NCI-H748 treated with DMSO at 0.1 percent for 48 hours (cell line): ENCODE measurements at places on chromosomes 5 and 9.

DNA sequence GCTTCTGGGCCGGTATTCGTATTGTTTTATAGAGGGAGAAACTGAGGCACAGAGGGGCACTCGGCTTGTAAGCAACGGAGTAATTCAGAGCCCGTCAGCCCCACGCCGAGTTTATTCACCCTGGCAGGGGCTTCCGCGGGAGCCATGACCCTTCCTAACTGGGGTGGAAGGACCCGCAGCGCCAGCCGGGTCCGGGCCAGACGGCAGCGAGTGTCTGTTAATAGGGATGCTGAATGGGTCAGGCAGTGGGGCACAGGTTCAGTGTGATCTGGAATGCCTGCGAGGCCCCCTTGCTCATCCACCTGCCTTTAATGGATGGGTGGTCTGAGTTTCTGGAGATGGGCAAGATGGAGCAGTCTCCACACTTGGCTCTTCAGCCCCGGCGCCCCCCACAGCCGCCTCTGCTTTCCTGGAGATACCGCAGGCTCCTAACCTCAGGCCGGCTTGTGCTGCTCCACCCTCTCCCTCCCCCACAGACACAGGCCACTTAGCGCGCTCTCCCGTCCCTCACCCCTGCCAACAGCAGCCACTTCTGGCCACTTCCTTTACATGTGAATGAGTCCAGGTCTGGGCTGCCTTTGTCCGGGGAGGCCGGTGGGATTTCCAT lies 147.1 kb downstream of the ERCC6L2 start:
- no peak for DNase-seq

DNA sequence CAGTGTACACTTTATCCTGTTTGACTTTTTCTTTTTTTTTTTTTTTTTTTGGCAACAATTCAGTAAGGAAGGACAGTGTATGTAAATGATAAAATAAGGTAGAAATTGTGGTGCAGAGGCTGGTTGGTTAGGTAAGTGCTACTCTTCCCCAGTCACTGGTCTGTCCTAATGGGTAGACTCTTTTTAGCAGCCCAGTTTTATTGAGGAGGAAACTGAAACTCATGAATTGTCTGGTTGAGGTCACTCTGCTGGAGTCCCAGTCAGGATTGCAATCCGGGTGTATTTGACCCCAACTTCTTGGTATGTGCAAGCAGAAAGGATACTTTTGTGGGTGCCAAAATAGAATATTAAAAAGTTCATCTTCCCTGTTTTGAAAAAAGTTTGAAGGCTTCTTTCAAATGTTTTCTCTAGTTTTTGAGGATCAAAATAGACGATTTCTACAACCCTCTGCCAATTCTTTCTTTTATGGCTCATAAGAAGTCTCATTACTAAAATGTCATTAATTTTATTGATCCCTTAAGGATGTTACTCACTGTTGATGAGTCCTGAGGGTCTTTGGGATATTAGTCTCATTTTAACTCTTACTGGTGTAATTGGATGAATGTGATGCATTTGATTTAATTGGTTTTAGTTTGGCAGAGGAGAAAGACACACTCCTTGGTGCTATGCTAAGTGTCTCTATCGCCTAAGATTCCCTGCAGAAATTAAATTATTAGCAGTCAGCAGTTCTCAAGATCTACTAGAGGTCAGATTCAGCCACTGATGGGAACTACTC lies 171.9 kb downstream of the KDM4C start:
- DNase-seq, result no peak

DNA sequence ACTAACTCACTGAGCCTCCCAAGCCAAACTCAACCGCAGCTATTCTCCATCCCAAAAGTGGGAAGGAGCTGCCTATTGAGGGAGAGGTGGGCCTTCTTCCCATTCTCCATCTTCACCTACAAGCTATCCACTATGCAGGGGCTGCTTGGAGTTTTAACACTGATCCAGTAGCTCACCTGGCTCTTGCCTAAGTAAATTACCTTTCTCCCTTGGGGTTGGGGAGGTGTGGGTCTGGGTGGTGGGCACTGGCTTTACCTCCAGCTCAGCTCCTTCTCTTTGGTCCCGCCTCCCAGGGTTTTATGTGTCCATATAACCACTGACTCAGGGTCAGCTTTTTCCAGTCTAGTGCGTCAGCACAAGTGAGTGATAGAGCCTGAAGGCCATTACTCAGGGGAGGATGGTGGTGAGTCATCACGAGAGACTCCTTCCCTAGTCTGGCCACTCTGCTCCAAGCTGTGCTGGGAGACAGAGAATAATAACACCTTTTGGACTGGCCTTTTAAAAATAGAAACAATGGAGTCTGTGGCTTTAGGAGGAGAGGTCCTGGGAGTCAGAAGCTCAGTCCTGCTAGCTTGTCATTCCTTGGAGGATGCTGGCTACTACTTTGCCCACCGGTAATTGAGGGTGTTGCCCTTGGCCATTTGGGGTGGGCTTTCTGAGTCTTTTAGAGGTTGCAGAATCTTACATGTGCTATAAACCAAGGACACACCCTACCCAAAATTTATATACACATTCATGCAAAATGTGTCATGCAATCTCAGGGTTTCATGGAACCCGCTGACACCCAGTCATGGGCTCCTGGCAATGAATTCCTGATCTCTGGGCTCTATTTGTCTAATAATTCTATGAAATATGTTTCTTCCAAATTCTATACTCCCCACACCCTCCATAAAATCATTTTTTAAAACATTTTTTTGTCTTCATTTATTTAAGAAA lies 35.6 kb upstream of the ATP6V1G1 start:
- DNase-seq, result no peak

GRCh38 chr5:50962934-50963872 lies 296.8 kb downstream of the PARP8 start:
- DNase-seq, result peak; percentile 91

GRCh38 chr5:111133436-111133751 lies 41.2 kb downstream of the WDR36 start:
- no peak for DNase-seq

DNA sequence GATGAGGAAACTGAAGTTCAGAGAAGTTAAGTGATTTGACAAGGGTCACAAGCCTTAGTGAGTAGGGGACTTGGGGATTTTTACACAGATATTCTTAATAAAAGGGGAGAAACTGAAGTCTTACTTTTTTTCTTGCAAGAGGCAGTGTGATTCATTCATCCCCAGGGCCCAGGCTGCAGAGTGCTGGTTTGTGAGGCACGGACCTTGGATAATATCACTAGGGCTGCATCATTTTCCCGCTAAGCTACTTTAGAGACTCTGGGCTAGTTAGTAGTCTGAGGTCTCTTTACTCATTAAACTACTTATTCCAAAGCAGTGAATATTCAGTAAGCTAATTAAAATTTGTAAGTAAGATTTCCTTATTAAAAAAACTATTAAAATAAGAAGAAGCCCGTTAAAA lies 195.0 kb downstream of the PBX3 start:
- DNase-seq, result no peak

- no peak for DNase-seq
These were observed 447 bp downstream of the CRAT start for GRCh38 chr9:129109952-129110739.

DNA sequence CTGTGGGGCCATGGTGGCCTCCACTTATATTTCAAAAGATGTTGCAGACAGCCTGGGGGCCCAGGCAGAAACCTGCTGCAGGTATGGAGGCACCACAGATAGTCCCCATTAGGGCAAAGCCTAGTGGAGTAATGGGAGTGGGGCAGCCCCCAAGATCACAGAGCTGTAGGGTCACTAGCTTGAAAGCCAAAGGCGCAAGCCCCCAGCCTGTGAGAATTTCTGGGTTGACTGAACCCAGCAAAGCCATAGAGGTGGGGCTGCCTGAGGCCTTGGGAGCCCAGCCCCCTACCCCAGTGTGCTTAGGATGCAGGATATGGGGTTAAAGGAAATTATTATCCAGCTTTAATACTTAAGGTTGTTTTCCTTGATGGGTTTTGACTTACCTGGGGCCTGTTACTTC lies 165.3 kb upstream of the FBN2 start:
- no peak for DNase-seq

DNA sequence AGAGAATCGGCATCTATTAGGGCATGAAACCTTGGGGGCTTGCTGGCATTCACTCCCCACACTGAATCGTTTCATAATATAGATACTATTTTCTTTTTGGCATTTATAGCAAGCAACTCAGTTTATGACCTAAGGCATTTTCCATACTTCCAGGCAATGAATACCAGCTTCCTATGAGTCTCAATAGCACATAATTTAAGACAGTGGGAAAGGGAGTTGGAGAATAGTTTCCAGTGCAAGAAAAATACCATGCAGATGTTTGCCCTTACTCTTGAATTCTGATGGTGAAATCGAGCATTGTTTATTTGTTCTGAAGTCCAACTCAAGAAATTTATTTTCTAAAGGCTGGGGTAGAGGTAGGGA lies 175.8 kb upstream of the KLF9 start:
- no peak for DNase-seq

DNA sequence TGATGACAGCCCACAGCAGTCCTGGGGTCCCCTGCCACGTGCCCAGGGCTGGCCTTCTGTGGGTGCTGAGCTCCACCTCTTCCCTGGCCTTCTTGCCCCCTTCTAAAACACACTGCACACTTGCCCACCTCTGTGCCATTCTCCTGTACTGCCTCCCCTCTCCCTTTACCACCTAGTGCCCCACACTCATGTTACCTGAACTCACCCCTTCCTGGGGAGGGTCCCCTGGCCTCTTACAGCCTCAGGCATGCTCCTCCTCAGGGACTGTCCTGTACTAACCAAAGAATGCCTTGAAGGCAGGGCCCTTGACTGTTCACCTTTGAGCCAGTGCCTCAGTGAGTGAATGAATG lies 60.3 kb downstream of the FGF18 start:
- no peak for DNase-seq

GRCh38 chr9:124108216-124108615 lies 96.6 kb downstream of the LHX2 start:
- DNase-seq, result peak; percentile 32

GRCh38 chr9:88985616-88986015 lies 5.7 kb upstream of the S1PR3 start:
- no peak for DNase-seq

DNA sequence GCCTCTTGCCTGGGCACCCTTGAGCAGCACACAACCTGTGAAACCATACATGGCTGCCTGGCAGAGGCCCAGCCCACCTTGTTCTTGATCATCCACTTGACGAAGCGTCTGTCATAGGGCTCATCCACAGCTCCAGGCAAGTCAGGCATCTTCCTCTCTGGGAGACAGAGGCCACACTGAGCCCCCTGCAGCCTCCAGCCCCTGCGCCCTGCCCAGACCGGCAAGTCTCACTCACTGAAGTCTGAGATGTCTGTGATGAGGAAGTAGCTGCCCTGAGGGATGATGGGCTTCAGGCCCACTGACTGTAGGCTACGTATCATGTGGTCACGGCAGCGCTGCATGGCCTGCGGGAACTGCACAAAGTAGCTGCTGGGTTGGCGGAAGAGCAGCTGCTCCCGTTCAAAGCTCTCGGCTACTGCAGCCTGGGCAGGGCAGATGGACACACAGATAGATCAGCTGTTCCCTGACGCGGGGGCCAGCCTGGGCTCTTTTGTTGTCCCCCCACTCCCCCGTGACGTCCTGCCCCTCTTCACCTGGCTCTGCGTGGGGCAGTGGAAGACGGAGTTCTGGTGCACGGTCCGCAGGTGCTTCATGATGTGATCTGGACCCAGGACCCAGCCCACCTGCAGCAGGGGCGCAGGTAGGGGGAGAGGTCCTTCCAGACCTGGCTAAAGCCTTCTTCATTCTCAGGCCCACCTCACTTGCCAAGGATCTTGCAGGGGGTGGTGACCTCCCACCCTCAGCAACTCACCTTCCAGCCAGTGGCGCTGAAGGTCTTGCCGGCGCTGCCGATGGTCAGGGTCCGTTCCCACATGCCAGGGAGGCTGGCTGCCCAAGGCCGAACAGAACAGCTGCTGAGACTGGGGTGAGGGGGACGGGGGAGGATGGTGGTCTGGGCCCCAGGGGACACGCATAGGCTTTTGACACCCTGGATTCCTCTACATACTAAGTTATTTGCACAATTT lies 5.9 kb upstream of the SPOUT1 start:
- DNase-seq, result no peak

DNA sequence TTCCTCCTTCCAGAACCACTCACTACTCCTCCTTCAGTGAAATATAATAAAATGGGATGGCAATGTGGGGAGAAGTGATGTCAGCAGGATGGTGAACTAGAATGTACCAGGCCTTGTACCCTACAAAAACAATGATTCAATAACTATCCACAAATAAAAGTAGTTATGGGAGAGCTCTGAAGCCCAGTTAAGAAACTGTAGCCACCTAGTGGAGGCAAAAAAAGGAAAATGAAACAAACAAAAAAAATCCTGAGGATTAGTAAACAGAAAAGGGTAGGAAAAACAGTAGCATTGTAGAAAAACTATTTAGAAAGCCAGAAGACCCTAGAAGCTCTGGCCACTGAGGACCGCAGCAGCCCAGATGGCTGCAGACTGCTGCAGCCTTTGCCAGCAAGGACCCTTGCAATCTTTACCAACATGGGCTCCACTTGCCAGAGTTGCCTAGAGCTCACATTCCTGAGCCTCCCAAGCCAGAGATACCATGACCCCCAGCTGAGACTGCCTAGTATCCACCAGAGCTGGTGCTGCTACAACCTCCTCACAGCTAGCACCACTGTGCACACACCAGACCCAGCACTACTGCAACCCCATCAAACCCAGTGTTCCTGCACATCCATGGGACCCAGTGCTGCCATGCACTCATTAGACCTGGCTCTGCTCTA lies 259.7 kb upstream of the MSX2 start:
- DNase-seq, result no peak

DNA sequence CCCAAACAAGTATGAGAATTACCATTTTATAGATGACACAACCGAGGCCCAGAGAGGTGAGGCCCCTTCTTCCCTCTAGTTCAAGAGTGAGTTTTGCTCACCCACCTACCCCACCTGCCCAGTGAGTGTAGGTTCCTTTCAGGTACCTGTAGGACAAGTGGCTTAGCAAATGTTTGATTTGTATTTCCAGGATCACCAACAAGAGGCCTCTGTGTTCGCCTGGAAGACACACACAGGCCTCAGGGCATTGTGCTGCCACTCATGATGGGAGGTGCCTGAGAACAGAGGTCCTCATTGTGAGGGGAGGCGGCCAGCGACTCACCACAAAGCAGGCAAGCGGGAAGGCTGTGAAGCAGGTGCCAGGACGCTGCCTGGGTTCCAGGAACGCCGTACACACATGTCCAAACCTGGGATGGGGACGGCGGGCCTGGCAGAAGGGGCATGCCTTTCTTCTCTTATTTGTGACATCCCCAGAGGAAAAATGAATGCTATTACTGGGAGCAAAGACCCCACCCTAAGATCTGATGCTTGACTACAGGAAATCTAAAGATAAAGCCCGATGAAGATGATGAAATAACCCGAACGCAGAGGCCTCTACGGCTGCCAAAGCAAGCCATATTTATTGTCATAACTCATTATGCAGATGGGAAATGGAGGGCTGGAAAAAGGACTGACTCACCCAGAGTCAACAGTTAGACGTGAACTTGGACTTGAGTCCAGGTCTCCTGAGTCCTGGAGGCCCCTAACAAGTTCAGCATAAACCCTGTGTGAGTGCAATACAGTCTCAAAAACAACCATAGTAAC lies 60.2 kb upstream of the SLC25A51 start:
- DNase-seq, result peak; percentile 44

- no peak for DNase-seq
These were observed 12.0 kb downstream of the REXO4 start for GRCh38 chr9:133405508-133406438.

- no peak for DNase-seq
These were observed 89.8 kb downstream of the LIFR start for GRCh38 chr5:38466424-38467189.

GRCh38 chr5:8756498-8757084 lies 789.3 kb downstream of the SEMA5A start:
- DNase-seq, result peak; percentile 71
